Chondrocyte (in vitro differentiated cells): ENCODE measurements at places on chromosomes 12 and 14. TPM values are rescaled to one million over a fixed set of nuclear protein-coding genes. Genes with fewer than 3 reads are reported as not detected.

The SERPINA9 gene
- not detected in 3 replicates for total RNA-seq

The OR4Q3 gene
- not detected in 3 replicates for total RNA-seq

The MLXIP gene
- total RNA-seq: 58.8 to 62.8 TPM (median 61.7 TPM) in 3 replicates

The TSPAN19 gene
- not detected in 3 replicates for total RNA-seq

The PZP gene
- not detected in 3 replicates for total RNA-seq

- no peak for DNase-seq
These were observed 129.6 kb downstream of the NCOR2 start for GRCh38 chr12:124437617-124438436.

GRCh38 chr12:32478858-32479725, 79.7 kb downstream of the FGD4 start:
- no peak for DNase-seq

DNA sequence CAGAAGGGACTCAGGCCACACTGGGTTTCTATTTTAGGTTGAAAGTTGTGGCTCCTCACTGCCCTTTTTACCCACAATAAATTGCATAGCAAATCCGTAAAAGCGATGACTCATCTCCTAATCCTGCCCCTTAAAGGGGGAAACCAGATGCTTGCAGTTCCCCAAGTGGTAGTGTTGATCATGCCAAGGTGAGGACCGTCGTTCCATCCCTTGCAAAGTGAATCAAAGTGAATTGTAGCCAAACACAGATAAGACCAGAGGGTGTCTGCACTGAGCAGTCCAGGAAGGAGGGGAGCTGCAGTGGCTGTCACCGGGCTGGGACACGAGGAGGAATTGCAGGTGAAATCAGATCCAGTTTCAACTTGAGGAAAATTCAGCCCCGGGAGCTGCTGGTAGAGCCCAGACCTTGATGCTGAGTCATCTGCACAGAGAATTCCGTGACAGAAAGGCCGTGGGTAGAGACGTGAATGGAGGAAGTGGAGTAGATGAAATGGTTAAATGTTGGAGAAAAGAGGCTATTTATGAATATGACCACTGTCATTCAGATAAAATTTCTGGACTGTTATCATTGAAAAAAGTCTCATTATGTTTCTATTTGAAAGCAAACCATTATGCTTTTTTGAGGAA, 44.2 kb upstream of the MMP17 start:
- DNase-seq: no peak

DNA sequence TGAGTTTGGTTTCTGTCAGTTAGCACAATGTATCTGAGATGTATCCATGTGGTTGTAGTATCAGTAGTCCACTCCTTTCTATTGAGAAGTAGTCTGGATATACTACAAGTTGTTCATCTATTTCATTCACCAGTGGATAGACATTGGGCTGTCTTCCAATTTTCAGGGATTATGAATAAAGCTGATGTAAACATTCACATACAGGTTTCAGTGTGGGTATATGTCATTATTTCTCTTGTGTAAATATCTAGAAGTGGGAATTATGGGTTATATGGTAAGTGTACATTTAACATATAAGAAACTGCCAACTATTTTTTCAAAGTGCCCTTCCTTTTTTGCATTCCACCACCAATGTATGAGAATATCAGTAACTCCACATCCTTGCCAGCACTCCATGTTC, 35.9 kb downstream of the PHLDA1 start:
- DNase-seq: no peak

GRCh38 chr12:71661977-71662530, 1.6 kb downstream of the ZFC3H1 start:
- DNase-seq: no peak

- DNase-seq: no peak
These were observed 145.7 kb downstream of the CHST11 start for GRCh38 chr12:104602406-104602805.

DNA sequence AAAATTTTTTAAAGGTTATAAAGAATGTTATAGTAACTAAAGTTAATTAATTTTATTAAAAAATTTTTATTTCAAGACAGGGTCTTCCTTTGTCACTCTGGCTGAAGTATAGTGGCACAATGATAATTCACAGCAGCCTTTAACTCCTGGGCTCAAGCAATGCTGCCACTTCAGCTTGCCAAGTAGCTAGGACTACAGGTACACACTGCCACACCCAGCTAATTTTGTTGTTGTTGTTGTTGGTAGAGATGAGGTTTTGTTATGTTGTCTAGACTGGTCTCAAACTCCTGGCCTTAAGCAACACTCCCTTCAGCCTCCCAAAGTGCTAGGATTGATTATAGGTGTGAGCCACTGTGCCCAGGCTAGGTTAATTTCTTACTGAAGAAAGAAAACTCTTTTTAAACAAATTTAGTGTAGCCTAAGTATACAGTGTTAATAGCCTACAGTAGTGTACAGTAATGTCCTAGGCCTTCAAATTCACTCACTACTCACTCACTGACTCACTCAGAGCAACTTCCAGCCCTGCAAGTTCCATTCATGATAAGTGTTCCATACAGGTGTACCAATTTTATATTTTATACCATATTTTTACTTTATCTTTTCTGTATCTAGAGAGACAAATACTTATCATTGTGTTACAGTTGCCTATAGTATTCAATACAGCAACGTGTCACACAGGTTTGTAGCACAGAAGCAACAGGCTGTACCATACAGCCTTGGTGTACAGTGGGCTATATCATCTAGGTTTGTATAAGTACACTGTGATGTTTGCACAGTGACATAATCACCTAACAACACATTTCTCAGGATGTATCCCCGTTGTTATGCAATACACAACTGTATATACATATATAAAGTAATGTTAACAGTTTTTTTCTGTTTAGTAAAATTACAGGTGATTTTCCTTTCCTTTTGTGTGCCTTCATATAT, 24.7 kb upstream of the DNAAF2 start:
- no peak for DNase-seq

- DNase-seq: no peak
These were observed 25.4 kb downstream of the EML1 start for GRCh38 chr14:99818503-99819036.

DNA sequence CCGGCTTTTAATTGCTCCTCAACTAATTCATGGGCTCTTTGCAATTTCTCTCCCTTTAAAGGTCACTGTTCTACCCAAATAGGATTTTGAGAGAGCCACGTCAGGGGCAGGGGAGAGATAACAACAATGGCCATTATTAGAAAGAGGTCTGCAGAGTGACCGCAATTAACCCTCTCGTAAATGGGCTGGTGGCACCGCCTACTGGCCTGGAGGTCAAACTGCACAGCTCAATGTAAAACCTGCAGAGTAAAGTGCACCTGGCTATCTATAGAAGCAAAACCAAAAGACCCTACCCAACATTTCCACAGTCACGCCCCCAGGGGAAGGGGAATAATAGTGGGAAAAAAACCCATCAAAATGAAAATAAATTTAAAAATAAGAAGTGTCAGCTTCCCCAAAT, 21.6 kb upstream of the CLEC4E start:
- DNase-seq: no peak

DNA sequence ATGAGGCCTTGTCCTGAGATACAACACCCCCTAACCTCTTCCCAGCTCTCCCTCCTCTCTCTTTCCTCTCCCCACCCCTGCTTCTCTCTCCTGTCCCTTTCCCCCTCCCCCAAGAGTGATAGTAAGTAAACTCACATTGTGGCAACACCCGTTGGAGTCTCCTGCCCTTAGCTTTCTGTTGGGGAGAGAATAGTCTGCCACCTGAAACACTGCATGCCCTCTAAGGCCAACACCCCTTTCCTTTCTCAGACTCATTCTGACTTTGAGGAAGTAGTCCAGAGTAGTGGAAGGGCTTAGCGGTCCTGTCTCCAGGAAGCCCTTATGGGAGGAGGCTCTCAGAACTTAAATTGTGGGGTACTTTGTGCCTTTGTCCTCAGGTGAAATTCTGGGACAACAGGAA, 95.2 kb downstream of the PRKCH start:
- no peak for DNase-seq

DNA sequence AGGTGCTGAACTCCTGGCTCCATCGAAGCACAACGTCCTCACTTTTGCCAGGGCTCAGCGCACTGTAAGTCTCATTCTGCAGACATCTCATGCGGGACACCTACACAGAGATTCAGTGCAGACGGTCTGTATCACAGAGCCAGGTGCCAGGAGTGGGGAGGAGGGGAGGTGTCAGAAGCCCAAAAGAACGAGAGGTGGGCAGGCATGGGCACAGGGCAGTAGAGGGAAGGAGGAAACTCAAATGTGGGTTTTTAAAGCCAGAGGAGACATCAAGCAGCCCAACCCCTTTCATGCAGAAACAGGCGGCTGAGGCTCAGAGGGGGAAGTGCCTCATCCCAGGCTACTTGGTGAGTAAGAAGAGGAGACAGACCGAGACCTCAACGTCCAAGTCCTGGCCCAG, 2.5 kb upstream of the LPAR5 start:
- DNase-seq: no peak

- no peak for DNase-seq
These were observed 1.1 kb downstream of the NAP1L1 start for GRCh38 chr12:76083246-76083903.

DNA sequence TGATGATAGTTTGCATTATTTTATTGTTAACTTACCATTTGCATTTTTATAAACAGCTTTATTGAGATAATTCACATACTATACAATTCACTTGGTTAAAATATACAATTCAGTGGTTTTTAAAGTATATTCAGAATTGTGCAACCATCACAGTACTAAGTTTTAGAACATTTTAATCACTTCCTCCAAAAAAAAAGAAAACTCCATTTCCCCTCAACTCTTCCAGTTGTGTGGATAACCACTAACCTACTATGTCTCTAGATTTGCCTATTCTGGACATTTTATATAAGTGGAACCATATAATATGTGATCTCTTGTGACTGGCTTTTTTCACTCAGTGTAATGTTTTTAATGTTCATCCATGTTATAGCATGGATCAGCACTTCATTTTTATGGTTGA, 41.3 kb downstream of the WNK1 start:
- DNase-seq: no peak

DNA sequence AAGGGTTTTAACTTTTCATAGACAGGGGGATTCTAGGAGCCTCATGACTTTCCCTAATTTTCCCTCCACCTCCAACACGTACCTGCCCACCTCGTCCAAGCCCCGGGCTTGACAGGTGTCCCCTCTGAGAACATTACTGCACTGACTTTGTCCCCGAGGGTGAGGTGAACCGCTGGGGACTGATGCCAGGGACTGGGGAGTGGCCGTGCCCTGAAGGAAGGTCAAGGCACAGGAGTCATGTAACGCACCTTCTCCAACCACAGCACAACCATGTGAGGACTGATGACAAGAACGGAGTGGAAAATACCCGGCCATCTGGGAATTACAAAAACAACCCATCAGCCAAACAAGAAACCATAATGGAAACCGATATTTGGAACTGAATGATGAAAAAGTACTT, 214.7 kb upstream of the C14orf180 start:
- peak; percentile 54 for DNase-seq

GRCh38 chr12:121806546-121807423, 3.0 kb downstream of the SETD1B start:
- no peak for DNase-seq

- no peak for DNase-seq
These were observed 315.7 kb downstream of the NAV3 start for GRCh38 chr12:78146365-78146772.

- no peak for DNase-seq
These were observed 6.0 kb downstream of the TMEM229B start for GRCh38 chr14:67482231-67483164.

DNA sequence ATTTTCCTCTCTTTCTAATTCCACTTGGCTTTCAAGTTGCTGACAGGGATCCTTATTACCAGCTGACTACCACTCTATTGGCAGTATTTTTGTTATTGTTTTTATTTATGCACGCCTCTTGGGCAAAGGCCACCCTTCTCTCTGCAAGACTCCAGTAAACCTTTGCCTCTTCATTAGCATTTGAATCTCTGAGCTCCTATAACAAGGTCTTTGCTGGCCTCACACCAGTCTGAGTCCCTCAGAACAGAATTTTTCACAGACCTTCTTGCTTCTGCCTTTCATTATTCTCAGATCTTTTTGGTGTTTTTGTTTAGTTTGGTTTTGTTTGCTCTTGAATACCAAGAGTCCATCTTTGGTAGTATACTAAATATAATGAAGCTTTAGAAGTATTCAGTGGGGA, 145.9 kb downstream of the PDZRN4 start:
- no peak for DNase-seq

DNA sequence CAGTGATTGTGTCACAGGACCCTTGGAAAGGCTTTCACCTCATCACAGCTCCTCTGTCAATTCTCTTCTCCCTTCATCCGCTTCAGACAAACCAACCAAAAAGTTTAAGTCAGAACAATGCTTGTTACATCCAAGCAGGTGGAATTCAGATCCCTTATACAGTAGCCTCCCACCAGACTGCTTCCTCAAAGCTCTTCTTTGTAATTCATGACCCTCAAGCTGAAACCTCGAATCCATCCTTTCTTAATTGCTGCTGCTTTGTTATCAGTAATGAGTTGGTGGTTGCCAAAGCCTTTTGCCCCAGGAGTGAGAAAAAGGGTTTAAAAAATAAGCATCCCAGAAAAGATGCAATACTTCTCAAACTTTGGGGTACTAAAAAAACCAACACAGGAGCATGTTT, 9.5 kb downstream of the BEST3 start:
- DNase-seq: no peak

DNA sequence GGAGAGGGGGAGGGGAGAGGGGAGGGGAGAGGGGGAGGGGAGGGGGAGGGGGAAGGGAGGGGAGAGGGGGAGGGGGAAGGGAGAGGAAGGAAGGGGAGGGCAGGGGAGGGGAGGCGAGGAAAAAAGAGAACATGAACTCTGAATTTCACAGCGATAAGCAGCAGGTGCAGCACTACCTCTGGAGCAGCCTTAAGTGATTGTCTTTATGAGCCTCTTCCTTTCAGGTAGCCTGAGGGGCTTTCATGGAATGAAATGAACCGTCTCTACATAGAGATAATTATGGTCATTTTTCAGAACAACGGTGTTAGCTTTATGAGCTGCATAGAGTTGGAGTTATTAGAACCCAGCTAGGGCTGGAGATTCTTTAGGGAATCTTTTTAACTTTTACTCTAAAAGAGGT, 18.1 kb upstream of the PTCSC3 start:
- DNase-seq: no peak

GRCh38 chr12:76929499-76929898, 50.7 kb upstream of the CSRP2 start:
- DNase-seq: no peak

DNA sequence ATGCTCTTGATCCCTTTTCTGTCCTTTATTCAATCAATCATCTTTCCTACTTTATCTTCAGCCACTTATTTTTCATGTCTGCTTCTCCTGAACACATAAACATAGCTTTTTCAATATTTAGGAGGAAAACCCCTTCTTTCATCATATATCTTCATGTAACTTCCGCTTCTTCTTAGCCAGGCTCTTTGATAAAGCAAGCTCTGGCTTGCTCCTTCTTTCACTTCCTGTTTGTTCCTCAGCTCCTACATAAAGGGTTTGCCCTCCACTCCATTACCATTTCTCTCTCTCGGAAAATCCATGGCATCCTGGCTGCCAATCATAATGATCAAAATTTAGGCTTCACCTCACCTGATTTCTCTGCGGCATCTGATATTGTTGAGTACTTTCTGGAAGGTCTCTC, 33.7 kb upstream of the HELB start:
- DNase-seq: no peak

DNA sequence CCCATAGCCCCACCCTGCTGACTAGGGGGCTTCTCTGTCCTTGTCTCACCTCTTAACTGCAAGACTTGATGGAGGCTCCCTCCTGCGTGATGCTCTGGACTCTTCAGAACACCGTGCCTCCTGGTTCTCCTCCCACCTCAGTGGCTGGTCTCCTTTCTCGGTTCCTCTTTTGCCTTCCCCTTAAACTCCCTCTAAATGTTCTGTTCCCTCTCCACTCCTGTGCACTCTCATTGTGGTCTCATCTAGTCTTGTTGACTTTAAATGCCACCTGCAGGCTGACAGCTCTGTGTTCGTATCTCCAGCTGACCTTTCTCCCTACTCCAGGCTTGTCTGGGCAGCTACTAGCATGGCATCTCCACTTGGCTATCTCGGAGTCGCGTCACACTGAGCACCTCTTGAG, 28.3 kb downstream of the DYNC1H1 start:
- DNase-seq: no peak
